ENCODE measurements at places on chromosomes 11 and 22.

- no peak for DNase-seq
Observed at GRCh38 chr11:124656774-124657630, 16.5 kb downstream of the SIAE start.

- peak; percentile 46 for DNase-seq
Observed at GRCh38 chr22:35638410-35638809, 9.8 kb upstream of the APOL6 start.

GRCh38 chr11:5767056-5767455 lies 13.0 kb downstream of the OR52N4 start:
- no peak for DNase-seq

- peak; percentile 16 for DNase-seq
Observed at GRCh38 chr22:50308986-50309600, 1.6 kb upstream of the PLXNB2 start.

GRCh38 chr11:23288003-23288783 lies 427.9 kb upstream of the CCDC179 start:
- no peak for DNase-seq

GRCh38 chr22:37202001-37202555 lies 10.2 kb downstream of the SSTR3 start:
- DNase-seq: no peak

GRCh38 chr22:36365020-36365411 lies 22.8 kb downstream of the MYH9 start:
- DNase-seq: no peak

GRCh38 chr22:28005513-28005912 lies 86.5 kb upstream of the PITPNB start:
- no peak for DNase-seq

DNA sequence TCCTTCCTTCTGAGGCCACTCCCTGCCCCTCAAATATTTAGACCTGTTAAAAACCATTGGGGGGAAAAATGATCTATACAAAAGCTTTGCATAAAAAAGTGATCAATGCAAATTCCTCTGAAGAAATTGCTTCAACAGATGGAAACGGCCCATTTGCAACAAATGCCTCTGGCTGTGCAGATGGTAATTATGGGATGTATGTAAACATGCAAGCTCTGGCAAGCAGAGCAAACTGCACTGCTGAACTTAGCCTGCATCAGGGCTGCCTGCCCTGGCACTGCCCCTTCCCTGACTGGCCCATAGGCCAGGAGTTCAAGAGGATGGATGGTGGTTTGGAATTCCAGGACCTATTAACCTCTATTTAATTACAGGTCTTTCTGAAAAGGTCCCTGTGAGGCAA lies 388.7 kb downstream of the MIAT start:
- no peak for DNase-seq

- DNase-seq: no peak
Observed at GRCh38 chr22:31282748-31283468, 9.4 kb downstream of the PIK3IP1 start.

DNA sequence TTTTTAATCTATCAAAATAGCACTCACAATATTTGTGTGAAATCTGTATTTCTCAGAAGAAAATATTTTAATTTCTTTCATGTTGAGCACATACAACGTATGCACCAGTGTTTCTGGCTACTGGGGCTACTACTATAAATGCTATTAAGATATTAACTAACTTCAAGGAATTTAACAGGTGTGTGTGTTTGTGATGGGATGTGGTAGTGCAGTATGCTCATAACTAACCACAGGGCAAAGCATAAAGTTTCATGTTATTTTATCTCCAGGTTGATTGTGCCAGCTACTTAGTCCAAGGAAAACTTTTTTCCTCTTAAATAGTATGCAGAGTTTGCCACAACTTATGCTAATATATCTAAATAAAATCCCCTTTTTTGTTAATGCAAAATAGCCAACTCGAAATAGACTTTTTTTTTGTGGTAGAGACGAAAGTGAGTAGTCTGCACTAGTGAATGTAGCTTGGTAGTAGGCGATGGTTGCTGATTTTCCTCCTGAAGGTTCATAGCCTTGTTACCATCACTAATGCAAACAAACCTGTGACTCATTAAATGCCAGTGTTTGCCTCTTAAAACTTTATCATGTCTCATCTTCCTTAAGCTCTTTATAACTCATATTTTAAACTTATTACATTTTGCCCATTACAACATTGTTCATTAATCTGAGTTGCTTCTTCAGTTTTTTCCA lies 565.5 kb upstream of the ANO3 start:
- no peak for DNase-seq

GRCh38 chr22:48530666-48531065 lies 1297.0 kb downstream of the BRD1 start:
- no peak for DNase-seq

GRCh38 chr11:28223577-28223976 lies 115.4 kb downstream of the METTL15 start:
- DNase-seq: no peak

DNA sequence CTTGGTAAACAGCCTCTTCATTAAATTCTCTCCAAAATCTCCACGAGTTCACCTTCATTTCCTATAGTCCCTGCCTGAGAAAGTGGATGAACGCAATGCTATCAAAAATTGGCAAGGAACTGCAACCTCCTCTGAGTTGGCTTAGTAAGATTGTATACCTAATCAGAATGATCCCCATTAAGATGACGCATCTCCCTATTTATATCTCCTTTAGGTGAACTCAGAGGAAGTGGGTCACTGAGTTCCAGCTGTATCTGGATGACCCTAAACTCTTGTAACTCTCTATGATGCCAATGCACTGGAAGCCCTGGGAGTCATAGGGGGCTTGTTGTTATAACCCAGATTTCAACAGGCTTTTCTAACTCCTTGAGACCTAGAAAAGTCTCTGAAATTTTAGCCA lies 48.2 kb downstream of the OR10A6 start:
- DNase-seq: no peak

DNA sequence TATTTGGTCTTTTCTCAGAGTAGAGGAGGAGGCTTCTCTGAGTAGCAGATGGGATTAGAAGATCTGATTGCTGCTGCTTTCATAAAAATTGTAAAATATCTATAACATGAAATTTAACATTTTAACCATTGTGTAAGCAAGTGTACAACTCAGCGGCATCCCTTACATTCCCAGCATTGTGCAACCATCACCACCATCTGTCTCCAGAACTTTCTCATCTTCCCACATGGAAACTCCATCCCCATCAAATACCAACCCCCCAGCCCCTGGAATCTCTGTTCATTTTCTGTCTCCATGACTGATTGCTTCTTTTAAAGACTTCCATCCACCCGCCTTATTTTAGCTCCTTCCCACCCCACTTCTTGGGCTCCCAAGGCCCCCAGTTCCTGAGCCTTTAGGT lies 32.3 kb downstream of the MRGPRD start:
- DNase-seq: no peak

DNA sequence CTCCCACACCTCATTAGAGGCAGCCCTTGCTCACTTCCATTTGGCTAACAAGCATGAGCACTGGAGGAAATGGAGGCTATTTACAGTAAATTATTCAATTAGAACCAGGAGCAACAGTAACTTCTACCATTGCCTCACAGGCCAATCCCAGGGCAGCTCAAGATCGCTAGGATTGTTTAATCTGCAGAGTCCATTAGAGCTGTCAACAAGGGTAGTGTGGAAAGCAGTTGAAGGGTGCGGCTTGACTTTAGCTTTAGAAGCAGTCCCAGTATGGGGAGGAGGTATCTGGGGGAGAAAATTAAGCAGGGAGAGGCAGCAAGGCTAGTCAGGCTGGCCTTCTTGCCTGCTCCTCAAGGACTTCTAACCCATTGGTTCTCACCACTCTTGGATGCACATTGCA lies 38.3 kb upstream of the CYP2R1 start:
- DNase-seq: no peak

DNA sequence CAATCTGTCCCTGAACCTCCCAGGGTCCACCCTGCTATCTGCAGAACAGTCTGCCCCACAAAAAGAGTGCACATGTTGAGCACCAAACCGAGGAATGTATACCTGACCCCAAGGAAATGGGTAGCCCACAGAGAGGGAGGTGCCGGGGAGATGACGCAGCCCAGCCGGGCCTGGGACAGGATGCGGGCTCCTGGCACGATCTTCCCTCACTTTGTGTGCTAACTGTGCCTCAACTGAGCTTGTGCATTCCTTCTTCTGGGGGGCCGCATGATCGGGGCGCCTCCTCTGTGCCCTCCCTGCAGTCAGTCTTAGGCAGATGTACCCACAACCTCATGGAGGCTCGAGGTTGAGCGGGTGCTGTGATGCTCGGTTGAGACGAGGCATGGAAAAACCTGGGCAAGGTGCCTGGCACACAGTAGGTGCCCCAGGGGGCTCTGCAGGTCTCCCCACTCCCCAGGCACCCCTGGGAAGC lies 2.4 kb downstream of the GAS2L1 start:
- DNase-seq: no peak

GRCh38 chr11:1230456-1231395 lies 7.9 kb downstream of the MUC5B start:
- no peak for DNase-seq

GRCh38 chr11:2865922-2866577 lies 19.5 kb downstream of the CDKN1C start:
- no peak for DNase-seq

- no peak for DNase-seq
Observed at GRCh38 chr11:133181667-133182066, 350.6 kb downstream of the OPCML start.

GRCh38 chr11:64778223-64778472 lies 194 bp downstream of the SF1 start:
- DNase-seq: no peak
